Fibroblast of skin of left biceps (primary cell): ENCODE measurements at places on chromosomes 1 and 21.

GRCh38 chr1:68459091-68459490 lies 9.3 kb upstream of the RPE65 start:
- DNase-seq: no peak

GRCh38 chr1:7899741-7900140 lies 40.9 kb downstream of the TNFRSF9 start:
- DNase-seq: no peak

DNA sequence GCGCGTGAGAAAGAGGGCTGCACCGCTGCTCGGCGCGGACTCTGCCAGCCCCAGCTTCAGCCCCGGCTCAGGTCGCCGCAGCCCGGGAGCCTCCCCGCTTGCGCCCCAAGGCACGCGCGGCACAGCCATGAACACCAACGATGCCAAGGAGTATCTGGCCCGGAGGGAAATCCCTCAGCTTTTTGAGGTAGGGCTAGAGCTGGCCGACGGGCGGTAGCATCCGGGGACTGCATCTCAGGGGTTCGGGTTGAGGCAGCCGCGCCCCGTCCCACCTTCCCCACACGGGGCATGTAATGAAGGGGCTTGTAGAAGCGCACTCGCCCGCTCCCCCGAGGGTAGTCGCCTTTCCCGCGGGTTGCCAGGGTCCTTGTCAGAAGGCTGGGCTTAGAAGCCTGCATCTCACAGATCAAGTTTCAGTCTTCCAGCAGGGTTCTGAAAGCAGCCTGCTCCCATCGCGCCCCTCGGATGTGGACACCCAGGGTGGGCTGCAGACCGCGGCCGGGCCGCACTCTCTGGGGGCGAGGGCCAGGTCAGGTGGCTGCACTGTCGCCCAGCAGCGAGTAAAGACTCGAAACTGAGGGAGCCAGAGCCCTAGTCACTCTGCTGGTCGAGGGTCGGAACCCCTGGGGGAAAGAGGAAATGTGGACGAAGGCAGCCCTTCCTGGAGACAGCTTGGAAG lies 507 bp downstream of the AK5 start:
- no peak for DNase-seq

DNA sequence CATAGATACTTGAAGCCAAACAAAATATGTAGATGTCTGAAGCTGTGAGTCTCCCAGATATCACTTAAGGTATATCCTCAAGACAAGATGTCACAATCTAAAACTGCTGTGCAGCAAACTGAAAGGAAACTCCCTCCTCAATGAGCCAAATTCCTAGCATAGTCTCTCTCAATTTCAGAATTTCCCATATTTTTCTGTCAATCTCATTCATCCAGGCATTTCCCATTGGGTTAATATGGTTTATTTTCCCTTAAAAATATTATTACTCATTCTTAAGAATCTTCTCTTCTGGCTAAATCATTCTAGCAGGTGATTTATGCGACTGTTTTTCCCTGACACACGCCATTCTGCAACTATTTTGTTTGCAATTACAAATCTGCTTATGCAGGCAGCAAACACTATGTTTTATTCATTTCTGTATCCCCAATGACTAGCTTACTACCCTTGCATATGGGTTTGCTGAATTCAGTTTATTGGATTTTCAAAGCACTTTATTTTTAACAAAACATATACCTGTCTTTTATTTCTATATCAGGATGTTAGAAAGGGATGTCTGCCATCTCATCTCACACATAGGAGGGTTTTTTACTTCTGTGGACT lies 69.9 kb downstream of the TNFSF4 start:
- no peak for DNase-seq

DNA sequence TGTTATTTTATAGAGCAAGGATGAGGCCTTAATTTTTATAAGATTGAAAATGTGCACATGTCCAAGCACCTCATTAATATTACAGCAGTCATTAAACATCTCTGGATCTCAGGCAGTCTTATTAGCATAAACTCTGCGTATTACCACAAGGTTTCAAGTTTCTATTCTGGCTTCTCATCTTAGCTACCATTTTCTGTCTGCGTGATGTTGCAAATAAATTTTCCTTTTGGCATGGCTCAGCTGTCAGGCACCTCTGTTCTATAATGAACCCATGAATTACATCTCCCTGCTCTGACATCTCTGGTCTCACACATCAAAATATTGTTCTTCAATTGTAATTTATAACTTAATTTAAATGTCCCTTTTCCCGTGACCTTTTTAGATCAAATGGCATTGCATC lies 156.5 kb downstream of the SLC45A1 start:
- no peak for DNase-seq

DNA sequence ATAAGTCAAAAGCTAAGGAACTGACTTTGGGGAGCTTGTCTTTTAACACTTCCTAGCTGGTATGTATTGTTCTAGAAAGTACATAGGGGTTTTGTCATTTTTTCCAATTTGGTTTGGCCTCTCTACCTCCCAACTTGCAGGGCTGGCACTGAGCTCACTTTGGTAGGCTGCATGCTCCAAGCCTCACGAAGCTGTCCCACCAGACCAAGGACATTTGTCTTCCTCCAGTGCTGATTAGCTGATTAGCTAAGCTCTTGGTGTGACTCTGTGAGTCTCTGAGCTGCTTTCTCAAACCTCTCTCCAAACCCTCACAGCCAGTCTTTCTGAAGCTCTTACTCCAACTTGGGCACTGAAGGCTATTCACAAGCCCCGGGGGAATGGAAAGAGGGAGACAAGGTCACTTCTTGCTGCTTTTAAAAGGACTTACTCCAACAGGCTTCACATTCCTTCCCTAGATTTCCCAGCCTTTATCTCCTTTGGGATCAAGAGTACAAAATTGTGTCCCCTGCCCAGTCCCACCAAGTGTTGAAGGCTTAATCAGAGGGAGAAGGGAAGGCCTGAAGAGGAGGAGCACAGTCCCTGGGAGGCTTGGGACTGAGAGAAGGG lies 893 bp upstream of the CFAP45 start:
- no peak for DNase-seq

GRCh38 chr1:209869291-209870149 lies 41.7 kb downstream of the UTP25 start:
- peak; percentile 58 for DNase-seq

GRCh38 chr1:21547876-21548275 lies 38.7 kb downstream of the ALPL start:
- no peak for DNase-seq

- peak; percentile 42 for DNase-seq
Measured at GRCh38 chr1:50348449-50349241, 74.6 kb downstream of the DMRTA2 start.

DNA sequence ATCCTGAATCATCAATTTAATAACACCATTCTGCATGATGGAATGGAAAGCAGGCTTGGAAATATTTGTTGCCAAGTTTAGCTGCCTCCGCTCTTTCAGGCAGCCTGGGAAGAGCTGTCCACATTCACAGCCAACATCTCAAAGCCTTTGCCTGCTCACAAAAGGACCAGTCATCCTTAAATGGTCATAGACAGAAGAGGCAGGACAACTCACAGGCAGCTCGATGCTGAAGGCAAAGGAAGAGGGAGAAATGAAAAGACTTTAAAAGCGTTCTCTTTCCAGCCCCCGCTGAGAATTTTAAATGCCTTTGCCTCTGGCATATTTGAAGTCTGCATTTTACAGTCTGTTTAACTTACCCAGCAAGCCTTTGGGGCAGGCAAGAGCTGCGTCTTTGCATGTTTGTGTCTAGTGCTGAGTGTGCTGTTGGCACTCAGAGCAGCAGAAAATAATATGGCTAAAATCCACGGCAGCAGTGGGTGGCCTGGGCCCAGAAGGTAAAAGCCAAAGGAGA lies 68.9 kb downstream of the NMNAT2 start:
- DNase-seq: peak; percentile 1

GRCh38 chr1:39613250-39613649 lies 26.2 kb downstream of the HEYL start:
- no peak for DNase-seq

GRCh38 chr1:230414694-230415093 lies 11.4 kb downstream of the PGBD5 start:
- DNase-seq: no peak

DNA sequence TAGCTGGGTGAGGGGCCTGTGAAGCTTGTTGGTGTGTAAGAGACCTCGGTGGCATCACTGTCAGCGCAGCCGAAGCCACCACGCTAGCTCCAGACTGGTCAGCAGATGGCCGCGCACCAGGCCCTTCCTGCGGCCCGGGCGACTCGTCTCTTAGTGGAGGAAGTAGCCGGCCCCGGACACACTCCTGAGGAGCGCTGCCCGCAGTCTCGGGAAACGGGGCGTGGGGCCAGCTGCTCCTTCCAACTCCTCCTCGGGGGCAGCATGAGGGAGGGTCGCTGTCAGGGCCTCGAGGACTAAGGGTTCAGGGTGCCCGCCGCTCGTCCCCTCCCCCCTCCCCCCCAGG lies 20.4 kb downstream of the H3-3A start:
- DNase-seq: no peak

DNA sequence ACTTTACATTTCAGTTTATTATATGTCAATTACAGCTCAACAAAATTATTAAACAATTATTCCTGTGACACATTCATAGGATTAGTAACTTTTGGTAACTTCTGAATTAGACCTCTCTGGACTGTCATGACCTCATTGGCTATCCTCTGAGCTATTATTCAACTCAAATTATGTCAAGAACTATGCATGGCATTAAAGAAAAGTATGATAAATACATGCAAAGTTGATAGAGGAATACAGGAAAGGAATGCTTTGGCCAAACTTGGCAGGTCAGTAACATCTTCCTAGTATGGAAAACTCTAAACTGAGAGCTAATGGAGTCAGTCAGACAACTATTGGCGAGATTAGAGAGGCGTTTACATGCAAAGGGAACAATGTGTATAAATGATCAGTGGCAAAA lies 158.4 kb downstream of the DUSP10 start:
- no peak for DNase-seq

DNA sequence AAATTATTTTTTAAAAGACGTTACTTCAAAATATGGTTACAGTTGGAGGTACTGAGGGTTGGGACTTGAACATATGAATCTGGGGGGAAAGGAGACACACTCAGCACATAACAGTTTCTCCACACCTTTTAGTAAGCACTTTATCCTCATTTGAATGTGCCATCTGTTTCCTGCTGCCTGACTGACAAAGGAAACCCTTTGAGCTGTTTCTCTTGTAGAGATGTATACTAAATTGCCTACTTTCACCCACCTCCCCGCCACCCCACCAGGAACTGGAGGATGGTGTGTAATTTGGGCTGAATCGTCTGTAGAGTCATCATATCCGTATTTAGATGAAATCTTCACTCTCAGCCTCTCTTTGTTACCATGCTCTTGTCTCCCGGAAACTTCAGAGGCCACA lies 108.1 kb downstream of the KAZN start:
- no peak for DNase-seq

DNA sequence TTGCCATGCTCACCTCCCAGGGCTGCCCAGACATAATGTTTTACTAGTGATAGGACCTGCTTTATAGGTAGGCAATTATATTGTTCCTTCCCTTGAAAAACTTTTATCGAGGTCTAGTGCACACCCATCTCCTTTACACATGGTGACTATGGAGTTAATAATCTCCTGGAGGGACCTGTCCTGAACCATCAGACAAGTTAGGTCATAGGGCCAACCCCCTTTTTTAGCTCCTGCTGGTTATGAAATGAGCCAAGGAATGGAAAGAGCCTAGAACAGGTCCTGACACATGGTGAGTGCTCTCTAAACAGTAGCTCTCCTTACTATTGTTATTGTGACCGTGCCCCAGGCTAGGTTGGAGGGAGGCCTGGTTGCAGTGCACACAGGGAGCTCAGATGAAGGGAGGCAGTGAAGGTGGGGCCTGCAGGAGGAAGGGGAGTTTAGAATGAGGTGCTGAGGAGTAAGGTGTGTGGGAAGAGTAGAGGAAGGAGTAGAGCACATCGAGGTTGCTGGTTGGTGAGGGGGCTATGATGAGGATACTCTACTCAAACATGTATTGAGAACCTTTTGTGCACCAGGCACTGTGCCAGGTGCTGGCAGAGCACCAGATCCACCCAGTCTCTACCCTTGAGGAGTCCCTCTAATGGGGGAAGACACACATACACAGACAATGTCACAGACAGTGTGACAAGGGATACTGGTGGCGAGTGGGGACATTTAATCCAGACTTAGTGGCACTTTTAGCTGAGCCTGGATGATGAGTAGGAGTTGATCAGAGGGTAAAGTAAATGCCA lies 14.1 kb upstream of the LMNA start:
- DNase-seq: no peak

DNA sequence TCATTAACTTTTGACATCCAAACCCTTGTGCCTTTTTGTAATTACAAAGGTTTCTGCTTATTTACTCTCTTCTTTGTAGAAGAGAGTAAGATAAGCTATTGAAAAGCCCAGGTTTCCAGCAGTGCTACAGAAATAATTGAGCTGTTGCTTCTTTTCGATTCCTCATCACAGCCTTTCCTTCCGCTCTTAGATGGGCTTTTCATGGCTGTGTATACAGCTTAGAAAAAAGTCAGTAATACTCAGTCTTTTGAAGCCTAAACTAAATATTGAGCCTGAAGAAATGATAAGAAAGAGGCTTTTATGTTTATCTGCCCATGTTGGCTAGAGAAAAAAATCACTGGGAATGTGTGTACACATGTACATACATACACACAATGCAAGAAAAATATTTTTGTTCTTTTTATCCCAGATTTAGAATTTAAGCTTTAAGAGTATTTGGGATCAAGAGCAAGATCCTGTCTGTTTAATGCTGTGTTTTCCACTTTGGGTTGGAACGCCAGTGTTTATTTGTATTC lies 172.4 kb downstream of the VPS13D start:
- no peak for DNase-seq
